ENCODE measurements at places on chromosomes 2 and 18.

GRCh38 chr2:212777020-212777491 is 238.5 kb upstream of the ERBB4 start:
- DNase-seq = no peak

DNA sequence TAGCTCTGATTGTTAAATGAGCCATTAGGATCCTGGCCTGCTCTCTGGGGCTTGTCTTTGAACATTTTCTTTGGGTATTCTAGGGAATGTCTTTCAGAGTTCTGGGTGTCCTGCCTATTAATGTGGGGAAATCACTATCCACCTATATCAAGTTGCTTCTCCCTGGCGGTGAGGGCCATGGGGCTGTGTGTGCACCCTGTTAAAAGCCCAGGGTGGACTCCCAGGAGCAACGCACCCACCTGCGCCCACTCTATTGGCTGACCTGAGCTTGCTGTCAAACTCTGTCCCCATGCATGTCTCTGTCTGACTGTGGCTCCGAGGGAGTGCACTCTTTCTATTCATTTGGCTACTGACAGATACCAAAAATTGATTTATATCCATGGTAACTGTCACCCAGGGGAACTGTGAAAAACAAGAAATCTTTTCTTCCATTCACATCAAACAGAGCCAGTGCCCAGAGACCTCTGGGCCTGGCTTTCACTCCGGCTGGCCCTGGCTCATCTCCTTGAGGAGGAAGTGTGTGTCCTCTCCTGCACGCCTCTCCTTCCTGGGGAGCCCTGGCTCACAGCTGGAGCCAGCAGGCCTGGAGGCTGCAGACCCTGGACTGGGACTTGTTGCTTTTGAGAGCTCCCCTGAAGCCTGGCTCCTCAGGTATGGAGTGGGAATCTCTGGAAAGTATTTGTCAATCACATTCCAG is 10.5 kb upstream of the TOGARAM2 start:
- no peak for DNase-seq

- DNase-seq = no peak
Measured at GRCh38 chr2:6186332-6187151, 494.4 kb downstream of the SOX11 start.

DNA sequence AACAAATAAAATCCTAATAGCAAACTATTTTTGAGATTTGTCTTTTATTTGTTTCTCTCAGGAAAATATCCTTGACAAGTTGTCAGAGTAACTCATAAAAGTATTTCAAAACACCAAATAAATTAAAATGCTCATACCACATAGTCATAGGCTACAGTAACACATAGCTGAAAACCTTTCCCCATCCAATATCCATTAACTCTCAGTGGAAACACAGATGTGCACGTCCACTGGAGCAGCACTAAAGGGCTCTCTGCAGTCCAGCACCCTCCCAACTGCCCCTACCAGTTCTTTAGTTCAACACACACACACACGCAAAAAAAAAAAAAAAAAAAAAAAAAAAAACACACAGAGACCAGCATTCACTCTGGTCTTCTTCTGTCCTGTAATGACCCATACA is 879 bp upstream of the XDH start:
- DNase-seq = no peak

- peak; percentile 48 for DNase-seq
Measured at GRCh38 chr2:102436323-102436722, 13.4 kb downstream of the IL18RAP start.

DNA sequence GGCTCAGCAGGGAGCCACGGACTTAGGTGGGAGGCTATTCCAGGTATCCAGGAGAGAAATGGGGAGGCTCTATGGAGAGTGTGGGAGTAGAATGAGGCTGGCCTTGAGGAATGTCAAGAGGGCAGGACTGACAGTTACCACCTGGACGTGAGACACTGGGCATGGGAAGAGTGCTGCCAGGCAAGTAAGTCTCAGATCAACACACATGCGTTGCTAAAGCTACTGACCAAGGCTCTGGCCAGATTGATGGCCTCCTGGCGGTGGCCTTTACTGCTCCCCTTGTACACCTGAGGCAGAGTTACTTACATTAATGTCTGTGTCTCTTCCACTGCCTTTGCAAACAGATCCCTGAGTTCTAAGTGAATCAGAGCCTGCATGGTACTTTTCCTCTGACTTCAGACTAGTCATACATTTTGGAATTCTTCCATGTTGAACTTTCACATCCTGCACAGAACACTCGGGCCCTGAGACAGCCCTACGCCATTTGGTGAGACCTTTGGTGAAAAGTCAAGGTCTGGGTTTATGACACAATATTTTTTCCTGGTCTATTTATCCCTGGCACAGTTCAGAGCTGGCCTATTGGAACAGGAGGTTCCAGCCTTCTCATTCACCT is 398.8 kb upstream of the TRIB2 start:
- DNase-seq = no peak

DNA sequence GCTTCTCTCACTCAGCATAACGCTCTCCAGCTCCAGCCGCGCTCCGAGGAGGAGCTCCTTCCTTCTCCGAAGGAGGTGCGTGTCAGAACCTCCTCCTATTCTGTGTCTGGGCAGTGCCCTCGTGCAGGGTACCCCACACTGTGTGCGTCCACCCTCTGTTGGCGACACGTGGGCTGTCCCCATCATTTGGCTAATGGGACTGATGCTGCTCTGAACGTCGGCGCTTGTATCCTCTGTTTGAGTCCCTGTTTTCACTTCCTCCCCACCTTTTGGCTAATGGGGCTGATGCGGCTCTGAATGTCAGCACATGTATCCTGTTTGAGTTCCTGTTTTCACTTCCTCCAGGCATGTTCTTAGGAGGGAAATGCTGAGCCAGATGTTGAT is 22.2 kb downstream of the KCNG2 start:
- no peak for DNase-seq

GRCh38 chr2:184780384-184780783 is 182.1 kb downstream of the ZNF804A start:
- DNase-seq = no peak

- DNase-seq = no peak
Measured at GRCh38 chr18:45398448-45398847, 216.8 kb upstream of the SLC14A2 start.
